Activated naive CD8-positive, alpha-beta T cell treated with anti-CD3 and anti-CD28 coated beads for 36 hours (primary cell): ENCODE measurements at places on chromosomes 7 and 10. TPM values are rescaled to one million over a fixed set of nuclear protein-coding genes. Genes with fewer than 3 reads are reported as not detected.

- H3K4me3 ChIP-seq, result peak overlapping the region; percentile 32
- DNase-seq, result no peak
- H3K27me3 ChIP-seq, result peaks cover 19% of the 10 kb centered on the region
- peaks cover 10% of the 10 kb centered on the region for H3K4me1 ChIP-seq
- no peaks in the 10 kb centered on the region for H3K36me3 ChIP-seq
These were observed 247.3 kb upstream of the PITRM1 start for GRCh38 chr10:3419719-3420495.

Gene TMEM178B
- total RNA-seq, result 0.21 TPM

Gene BICC1
- not detected for total RNA-seq

Gene DKK1
- total RNA-seq, result not detected

- no peak for DNase-seq
- peaks cover 18% of the 10 kb centered on the region for H3K36me3 ChIP-seq
- no peaks in the 10 kb centered on the region for H3K4me1 ChIP-seq
- H3K27me3 ChIP-seq, result no peaks in the 10 kb centered on the region
- H3K27ac ChIP-seq, result no peak overlapping the region
- H3K4me3 ChIP-seq, result no peak overlapping the region
These were observed 63.3 kb upstream of the LRRC17 start for GRCh38 chr7:102849538-102849937.

DNA sequence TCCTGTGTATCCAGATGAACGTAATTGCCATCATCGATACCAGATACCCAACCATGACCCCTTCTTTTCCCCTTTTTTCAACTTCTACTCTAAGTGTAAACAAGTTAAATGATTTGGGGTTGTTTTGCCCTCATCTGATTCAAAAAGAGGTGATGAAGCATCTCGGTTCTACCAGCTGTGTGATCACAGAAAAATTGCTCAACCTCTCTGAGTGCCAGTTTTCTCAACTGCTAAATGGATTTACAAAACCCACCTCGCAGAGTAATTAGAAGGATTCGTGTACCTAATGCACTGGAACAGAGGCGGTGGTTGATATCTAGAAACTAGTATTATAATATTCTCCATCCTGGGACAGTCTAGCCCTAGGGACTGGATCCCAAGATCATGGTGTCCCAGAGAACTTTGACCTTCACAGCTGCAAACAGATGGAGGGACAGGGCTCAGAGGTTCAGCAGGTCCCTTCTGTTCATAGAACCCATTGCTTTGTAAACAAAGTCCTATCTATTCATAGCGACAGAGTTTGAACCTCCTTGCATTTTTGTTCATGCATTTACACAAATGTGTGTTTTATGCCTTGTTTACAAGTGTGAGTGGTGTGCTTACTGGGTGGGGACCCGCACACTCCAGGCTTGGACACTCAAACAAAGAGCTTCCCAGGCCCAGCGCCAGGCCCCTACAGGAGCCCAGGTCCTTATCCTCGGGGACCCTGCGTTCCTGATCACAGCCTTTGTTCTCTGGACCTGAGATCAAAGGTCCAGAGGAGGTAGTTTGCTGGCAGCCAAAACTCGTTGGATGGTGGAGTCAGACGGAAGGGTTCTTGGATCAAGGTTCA lies 46.4 kb downstream of the CALML3 start:
- H3K4me3 ChIP-seq, result no peak overlapping the region
- H3K36me3 ChIP-seq, result no peaks in the 10 kb centered on the region
- no peaks in the 10 kb centered on the region for H3K27me3 ChIP-seq
- no peak for DNase-seq
- peaks cover 7% of the 10 kb centered on the region for H3K4me1 ChIP-seq

DNA sequence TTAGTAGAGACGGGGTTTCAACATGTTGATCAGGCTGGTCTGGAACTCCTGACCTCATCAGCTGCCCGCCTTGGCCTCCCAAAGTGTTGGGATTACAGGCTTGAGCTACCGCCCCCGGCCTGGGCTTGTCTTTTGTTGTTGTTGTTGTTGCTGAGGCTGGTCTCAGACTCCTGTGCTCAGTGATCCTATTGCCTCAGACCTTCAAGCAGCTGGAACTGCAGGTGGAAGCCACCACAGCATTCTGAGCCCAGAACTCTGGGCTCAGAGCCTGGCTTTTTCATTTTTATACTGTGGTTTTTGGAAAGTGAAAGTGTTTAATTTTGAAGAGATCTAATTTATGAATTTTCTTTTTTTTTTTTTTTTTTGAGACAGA lies 16.2 kb upstream of the DNAJB6 start:
- H3K4me3 ChIP-seq, result no peak overlapping the region
- H3K27me3 ChIP-seq, result no peaks in the 10 kb centered on the region
- DNase-seq, result no peak
- H3K36me3 ChIP-seq, result no peaks in the 10 kb centered on the region

DNA sequence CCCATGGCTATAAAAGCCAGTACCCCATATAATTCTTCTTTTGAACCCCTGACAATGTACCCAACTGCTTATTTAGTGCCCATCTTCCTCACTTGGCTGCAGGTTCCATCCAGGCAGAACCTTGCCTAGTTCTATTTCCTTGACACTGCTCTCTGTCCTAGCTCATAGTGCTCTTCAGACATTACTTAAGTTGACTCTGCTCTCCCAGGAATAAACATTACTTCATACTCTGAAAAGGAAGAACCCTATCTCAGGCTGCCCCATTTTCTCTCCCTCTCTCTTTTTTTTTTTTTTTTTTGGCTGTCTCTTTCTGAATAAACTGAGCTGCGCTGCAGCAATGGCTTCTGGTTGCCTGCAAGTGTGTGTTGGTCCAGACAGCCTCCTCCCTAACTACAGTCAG lies 21.0 kb downstream of the ACTA2 start:
- no peaks in the 10 kb centered on the region for H3K27me3 ChIP-seq
- no peak overlapping the region for H3K27ac ChIP-seq
- peaks cover 17% of the 10 kb centered on the region for H3K4me1 ChIP-seq
- no peak for DNase-seq
- H3K36me3 ChIP-seq, result peaks cover 19% of the 10 kb centered on the region
- no peak overlapping the region for H3K4me3 ChIP-seq

DNA sequence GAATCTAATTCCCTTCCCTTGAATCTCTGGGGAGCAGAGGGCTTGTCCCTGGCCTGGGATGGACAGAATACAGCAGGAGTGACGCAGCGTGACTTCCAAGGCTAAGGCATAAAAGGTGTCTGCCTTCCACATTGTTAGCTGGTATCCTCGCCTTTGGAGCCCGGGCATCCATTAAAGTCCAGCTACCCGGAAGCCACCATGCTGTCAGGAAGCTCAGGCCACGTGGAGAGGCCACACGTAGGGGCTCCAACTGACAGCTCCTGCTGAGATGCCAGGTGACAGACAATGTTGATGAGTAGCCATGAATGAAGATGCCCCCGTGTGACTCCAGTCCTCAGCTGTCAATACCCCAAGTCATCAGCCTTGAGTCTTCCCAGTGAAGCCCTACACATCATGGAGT lies 99.9 kb downstream of the OAT start:
- no peak overlapping the region for H3K4me3 ChIP-seq
- H3K27me3 ChIP-seq, result no peaks in the 10 kb centered on the region
- no peak for DNase-seq
- H3K4me1 ChIP-seq, result no peaks in the 10 kb centered on the region
- no peak overlapping the region for H3K27ac ChIP-seq

DNA sequence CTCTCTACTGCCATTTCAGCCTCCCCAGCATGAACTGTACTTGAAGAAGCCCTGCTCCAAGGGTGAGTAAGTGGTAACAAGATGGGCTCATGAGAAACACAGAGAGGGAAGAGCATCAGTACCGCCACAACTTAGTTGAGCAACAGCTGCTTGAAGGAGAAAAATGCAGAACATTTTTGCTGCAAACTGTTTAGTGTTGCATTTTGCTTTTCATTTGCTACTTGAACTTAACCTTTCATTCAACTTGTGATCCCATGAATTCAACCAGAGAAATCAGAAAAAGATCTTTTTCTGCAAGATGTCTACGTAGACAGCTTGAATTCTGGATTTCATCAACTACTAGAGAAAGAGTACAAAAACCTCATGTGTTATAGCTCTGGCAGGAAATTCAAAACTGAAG lies 40.7 kb downstream of the ANK3 start:
- H3K27me3 ChIP-seq, result peaks cover 5% of the 10 kb centered on the region
- H3K36me3 ChIP-seq, result no peaks in the 10 kb centered on the region
- H3K27ac ChIP-seq, result no peak overlapping the region
- H3K4me1 ChIP-seq, result no peaks in the 10 kb centered on the region

Gene SPDYE11
- not detected for total RNA-seq

Gene TCF7L2
- total RNA-seq, result 1.5 TPM

DNA sequence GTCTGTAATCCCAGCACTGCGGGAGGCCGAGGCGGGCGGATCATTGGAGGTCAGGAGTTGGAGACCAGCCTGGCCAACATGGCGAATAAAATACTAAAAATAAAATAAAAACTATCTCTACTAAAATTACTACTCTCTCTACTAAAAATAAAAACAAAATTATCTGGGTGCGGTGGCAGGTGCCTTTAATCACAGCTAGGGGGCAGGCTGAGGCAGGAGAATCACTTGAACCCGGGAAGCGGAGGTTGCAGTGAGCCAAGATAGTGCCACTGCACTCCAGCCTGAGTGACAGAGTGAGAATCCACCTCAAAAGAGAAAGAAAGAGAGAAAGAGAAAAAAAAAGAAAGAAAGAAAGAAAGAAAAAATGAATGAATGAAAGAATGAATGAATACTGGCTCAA lies 351.4 kb downstream of the ELMO1 start:
- H3K4me3 ChIP-seq, result no peak overlapping the region
- H3K27ac ChIP-seq, result no peak overlapping the region
- peaks cover 17% of the 10 kb centered on the region for H3K4me1 ChIP-seq

GRCh38 chr7:28176174-28176573 lies 4.4 kb downstream of the JAZF1 start:
- H3K36me3 ChIP-seq, result peaks cover 1% of the 10 kb centered on the region
- H3K27me3 ChIP-seq, result no peaks in the 10 kb centered on the region
- no peak for DNase-seq
- peaks cover 25% of the 10 kb centered on the region for H3K4me1 ChIP-seq

Gene CYTH3
- total RNA-seq, result 2.0 TPM

DNA sequence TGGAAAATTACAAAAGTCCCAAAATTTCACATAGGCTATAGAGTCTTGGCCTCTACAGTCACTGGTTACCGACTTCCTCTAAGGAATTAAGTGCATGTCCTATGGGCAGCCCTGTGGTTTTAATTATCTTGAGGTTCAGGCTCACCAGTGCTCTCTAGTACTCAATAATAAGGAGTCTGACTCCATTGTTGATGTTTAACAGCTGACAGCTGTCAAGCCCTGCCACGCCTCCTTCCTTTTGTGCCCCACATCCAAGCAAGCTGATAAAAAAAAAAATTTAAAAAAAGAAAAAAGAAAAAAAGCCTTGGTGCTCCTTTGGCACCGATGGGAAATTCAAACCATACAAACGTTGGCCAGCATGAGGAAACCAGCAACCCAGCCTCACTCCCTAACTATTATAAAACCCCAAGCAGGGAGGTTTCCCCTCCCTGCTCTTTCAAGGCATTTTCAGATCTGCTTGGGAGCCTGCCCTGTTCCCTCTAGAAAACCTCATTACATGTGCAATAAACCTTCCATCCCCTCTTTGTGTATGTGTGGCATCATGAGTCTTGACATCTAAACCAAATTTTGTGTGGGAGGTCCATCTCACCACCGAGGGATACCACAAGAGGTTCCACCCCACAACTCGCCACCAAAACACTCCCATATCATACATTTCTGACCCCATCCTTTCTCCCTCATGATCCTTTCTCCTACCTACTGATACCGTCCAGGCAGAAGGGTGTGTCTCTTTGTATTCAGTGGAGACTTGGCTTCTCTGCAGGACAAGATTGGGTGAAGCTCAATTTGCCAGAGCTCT lies 70.9 kb upstream of the CCDC71L start:
- H3K4me1 ChIP-seq, result peaks cover 40% of the 10 kb centered on the region
- H3K27ac ChIP-seq, result no peak overlapping the region
- no peak for DNase-seq
- H3K4me3 ChIP-seq, result no peak overlapping the region

DNA sequence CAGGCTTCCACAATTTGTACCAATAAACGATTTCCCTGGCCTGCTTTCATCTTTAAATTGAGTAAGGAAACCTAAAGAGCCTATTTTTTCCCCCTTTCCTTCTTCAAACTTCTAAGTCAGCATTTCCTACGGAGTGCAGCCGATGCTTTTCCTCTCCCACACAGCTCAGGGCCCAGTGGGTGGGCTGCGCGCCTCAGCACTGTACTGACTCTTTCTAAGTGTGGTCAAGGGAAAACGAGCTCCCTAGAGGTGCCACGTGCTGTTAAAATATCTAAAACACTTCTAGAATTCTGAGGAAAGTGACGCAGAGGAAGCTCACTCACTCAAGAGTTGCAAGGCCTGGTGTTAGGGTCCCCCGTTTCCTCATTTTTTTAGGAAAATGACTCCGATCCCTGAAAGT lies 29.0 kb downstream of the STEAP1B start:
- DNase-seq, result no peak
- no peak overlapping the region for H3K27ac ChIP-seq
- peaks cover 3% of the 10 kb centered on the region for H3K27me3 ChIP-seq
- no peaks in the 10 kb centered on the region for H3K36me3 ChIP-seq
- no peaks in the 10 kb centered on the region for H3K4me1 ChIP-seq

DNA sequence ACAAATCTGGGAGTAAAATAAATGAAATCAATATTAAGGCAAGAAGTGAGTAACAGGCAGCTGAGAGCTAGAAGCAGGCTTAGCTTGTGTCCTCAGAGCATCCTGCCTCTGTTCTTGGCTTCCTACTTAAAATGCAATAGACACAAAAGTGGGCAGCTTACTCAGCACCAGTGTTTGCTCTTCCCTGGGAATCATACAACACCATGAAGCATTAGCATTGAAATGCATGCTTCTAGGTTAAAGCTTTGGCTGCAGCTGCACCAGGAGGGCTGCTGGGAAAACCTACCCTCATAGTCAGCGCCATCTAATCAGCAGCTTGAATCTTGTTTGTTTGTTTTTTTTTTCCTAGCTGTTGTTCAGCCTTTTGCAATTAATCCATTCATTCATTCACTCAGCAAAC lies 104.2 kb upstream of the VWC2 start:
- no peaks in the 10 kb centered on the region for H3K4me1 ChIP-seq
- H3K27me3 ChIP-seq, result no peaks in the 10 kb centered on the region
- H3K27ac ChIP-seq, result no peak overlapping the region
- H3K4me3 ChIP-seq, result no peak overlapping the region
- no peaks in the 10 kb centered on the region for H3K36me3 ChIP-seq
- no peak for DNase-seq

GRCh38 chr10:97721871-97722780 lies 8.6 kb downstream of the MARVELD1 start:
- DNase-seq, result no peak
- no peak overlapping the region for H3K4me3 ChIP-seq
- peaks cover 2% of the 10 kb centered on the region for H3K4me1 ChIP-seq

GRCh38 chr7:34104115-34104514 lies 198.8 kb downstream of the BMPER start:
- H3K27ac ChIP-seq, result no peak overlapping the region
- peaks cover 4% of the 10 kb centered on the region for H3K27me3 ChIP-seq
- no peak overlapping the region for H3K4me3 ChIP-seq
- DNase-seq, result no peak
- no peaks in the 10 kb centered on the region for H3K4me1 ChIP-seq
- H3K36me3 ChIP-seq, result no peaks in the 10 kb centered on the region

GRCh38 chr7:158252837-158253669 lies 334.6 kb downstream of the PTPRN2 start:
- H3K4me1 ChIP-seq, result no peaks in the 10 kb centered on the region
- no peaks in the 10 kb centered on the region for H3K27me3 ChIP-seq
- DNase-seq, result no peak
- H3K4me3 ChIP-seq, result no peak overlapping the region
